SHP77 treated with DMSO at 0.1 percent for 48 hours (cell line): ENCODE measurements at places on chromosomes 7 and 10.

- no peak for DNase-seq
Measured at GRCh38 chr7:147436718-147437117, 1153.8 kb upstream of the C7orf33 start.

GRCh38 chr10:129949891-129950291 is 14.2 kb downstream of the EBF3 start:
- DNase-seq = no peak

DNA sequence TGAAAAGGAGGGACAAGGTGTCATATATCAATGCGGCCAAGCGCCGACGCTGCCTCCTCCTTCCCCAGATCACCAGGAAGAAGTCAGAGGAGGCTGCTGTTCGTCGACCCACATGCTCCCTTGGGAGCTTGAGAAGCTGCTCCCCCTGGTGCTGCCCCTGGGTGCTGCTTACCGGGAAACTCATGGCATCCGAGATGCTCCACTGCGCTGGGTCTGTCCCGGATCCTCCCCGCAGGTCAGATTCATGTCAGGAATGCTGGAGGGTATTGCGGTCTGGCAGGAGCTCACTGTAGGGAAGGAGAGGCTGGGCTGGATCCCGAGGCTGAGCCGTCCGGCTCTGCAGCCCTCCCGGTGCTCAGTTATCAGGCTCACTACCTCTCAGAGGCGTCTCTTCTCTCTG is 123.7 kb upstream of the FAM20C start:
- DNase-seq = no peak

- no peak for DNase-seq
Measured at GRCh38 chr10:86003201-86003621, 363.4 kb downstream of the GRID1 start.

DNA sequence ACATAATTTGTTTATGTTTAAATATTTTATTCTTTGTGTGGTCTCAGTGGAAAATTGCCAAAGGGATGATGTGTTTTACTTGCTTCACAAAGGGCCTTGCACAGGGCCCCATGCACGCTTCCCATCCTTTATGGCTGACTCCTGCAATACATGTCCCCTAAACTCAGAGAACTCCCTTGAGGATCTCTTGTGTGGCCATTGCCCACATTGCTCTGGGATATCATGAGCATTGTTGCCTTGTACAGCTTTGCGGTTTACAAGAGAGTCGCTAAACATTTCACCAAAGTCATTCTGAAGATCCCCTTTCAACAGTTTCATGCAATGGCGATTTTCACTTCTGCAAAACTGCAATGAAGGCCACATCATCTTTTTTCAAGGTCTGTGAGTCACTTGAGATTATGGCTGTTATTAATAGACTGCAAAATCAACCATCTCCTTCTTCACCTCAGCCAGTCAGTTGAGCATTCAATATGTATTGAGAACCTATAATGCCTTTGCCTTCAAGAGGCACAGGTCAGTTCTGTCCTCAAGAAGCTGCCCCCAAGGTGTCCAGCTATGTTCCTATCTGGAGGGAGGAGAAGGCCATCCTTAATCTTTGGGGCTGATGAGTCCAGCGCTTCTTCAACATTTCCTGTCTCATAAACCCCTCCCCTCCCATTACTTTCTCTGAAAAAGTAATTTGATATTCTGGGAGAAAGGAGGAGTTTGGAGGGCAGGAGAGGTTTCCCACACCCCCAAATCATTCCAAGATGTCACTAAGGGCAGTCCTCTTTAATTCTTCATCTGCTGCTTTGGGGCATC is 108.1 kb downstream of the CCDC71L start:
- DNase-seq = no peak

GRCh38 chr10:93746844-93747284 is 10.9 kb upstream of the LGI1 start:
- no peak for DNase-seq

GRCh38 chr7:2948749-2949148 is 94.9 kb downstream of the CARD11 start:
- no peak for DNase-seq

DNA sequence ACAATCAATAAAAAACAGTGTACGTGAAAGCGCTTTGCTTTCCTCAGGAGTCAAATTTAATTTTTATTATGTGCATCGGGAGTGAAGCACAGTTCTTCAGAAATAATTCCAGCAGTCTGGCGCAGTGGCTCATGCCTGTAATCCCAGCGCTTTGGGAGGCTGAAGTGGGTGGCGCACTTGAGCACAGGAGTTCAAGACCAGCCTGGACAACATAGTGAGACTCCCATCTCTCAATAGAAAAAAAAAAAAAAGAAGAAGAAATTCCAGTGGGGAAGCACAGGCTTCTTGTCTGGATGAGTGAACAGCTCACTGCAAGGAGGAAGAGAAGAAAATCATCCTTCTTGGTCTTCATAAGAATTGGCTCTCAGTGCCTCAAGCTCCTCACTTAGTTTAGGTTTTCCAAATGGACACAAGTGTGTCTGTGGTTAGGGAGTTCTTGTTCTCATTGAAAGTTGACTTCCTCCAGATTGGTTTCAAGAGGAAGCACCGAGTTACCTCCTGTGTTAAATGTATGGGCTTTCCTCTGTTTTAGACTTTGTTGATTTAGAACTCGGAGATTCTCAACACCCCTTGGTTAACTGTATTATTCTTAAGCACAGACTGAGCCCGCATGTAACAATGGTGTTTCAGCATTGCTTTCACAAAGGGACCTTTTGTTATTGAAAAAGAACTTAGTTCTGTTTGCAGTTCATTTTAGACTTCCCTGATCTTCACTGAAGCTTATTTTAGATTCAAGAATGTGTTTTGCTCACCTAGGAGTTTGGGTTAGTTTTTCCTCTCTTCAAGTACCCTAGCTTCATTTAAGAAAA is 28.0 kb downstream of the LMTK2 start:
- DNase-seq = no peak

DNA sequence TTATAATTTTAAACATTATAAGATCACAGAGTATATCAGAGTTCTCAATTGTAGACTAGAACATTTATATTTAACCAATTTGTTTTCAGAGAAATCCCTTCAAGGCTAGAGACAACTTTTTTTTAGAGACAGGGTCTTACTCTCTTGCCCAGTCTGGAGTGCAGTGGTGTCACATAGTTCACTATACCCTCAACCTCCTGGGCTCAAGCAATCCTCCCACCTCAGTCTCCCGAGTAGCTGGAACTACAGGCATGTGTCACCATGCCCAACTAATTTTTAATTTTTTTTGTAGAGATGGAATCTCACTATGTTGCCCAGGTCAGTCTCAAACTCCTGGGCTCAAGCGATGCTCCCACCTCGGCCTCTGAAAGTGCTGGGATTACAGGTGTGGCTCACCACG is 15.3 kb downstream of the UCMA start:
- DNase-seq = no peak

DNA sequence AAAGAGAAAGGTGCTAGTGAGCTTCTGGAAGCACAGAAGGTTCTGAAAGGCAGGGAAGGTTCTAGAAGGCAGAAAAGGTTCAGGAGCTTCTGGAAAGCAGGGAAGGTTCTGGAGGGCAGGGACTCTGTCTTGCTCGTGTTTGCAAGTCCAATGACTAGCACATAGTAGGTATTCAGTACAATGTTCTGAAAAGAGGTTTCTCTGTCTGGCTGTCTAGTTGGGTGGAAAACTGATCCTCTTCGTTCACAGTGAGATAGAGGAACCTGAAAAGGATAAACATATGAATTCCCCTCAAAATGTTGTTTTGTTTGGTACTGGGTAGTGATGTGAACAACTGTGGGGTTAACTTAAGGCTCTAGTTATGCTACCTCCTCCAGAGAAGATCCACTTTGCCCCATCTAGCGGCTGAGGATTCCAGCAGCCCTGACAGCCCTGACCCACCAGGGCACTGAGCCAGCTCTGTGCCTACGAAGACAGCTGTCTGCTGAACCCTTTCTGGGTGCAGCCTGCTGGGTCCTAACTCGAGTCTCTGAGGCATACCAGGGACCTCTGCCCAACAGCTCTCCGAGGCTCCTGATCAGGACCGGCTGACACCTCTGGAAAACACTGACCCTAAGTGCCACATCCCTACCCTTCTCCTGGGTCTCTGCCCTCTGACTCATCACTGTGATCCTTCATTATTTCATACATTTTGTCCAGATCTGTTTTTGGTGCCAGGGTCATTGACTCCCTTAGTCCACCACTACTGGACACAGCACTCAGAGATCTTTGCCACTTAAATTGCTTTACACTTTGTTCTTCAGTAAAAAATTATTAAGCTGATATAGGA is 15.4 kb downstream of the PTPRN2 start:
- peak; percentile 55 for DNase-seq

- DNase-seq = no peak
Measured at GRCh38 chr7:11195502-11195901, 221.8 kb downstream of the PHF14 start.

DNA sequence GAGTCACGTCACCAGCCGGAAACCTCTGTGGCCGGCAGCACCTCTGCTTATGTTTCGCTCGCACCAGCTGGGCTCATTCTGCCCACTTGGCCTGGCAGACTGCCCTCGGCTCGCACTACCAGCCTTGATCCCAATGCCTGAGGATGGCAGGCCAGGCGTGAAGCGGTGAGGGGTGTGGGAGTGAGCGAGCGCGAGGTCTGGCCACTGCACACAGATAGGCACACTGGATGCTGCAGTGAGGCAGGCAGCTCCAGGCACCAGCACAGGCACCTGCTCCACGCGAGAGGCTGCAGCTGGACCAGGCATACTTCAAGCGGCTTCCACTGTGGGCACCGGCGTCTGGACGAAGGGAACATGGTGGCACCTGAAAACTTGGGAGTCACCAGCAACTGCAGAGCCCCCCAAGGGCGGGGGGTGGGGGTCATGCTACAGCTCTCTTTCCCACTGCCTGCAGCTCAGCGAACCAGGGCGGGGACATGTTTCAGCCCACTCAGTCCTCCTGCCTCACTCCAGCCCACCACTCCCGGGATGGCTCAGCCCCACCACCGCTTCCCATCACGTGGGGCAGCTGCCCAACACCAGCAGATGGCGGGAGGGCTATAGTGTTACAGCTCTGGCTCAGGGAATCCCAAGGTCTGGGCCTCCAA is 5.4 kb upstream of the DMTF1 start:
- peak; percentile 30 for DNase-seq

- DNase-seq = no peak
Measured at GRCh38 chr10:127358337-127358736, 161.9 kb upstream of the INSYN2A start.

DNA sequence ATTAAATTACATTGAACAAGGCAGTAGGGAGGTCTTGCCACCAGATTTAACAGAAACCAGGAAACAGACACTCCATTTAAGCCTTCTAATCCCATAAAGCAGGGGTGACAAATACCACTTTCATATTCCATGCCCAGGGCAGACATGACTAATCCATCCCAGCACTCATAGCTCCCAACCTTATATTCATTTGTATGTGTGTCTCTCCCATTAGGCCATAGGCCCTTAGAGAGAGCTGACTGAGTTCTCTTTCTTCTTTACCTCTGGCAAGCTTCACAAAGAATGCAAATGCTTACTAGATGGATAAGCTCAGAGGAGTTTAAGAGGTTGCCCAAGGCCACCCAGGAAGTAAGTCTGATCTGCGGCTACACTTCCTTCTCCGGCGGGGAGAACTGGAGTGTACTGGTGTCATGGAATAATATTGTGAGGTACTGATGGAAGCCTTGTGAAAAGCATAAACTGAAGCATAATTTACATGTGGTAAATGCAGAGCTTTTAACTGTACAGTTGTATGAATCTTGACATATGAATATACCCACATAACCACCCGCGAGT is 239.7 kb upstream of the HABP2 start:
- no peak for DNase-seq

- no peak for DNase-seq
Measured at GRCh38 chr7:45888185-45888992, at the start of gene IGFBP1. IGFBP1 (plus strand) TSS chr7:45888488; CDS start chr7:45888653, 165 bp downstream.
